ENCODE measurements at places on chromosomes 7 and 10.

DNA sequence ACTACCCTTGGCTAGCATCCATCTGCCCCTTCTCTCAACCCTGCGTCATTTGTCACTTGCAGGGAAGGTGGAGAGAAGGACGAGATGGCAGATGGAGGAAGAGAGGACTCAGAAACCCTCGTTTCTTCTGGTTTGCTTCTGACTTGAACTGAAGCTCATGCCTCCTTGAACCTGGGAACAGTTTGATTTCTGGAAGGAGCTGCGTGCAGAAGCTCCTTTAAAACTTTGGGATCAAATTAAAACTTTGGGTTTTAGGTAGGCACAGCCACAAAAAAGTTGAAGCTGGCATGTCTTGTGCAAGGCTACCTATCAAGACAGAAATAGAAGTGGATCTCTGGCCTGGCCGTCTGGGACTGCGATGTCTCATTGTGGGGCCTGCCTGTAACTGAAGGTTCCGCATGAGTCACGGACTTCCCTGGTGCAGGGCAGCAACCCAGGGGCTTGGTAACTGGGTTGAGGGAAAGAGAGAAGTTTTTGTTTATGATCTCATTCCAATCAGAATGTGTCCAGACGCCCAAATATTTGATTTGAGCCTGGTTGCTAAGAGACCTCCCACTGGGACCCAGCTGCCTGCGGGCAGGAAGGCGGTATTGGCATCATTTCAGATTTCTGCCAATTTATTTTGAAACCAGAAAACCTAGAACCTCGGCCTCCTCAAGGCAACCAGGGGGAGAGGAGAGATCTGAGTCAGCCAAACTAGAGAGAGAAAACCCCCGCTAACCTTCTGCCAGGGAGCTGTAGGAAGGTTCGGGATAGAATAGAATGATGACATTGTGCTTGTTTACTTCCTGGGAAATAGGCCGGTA, 15.8 kb upstream of the CAMK1D start:
- H3K4me3 ChIP-seq: no peak overlapping the region
- no peaks in the 10 kb centered on the region for H3K4me1 ChIP-seq
- no peaks in the 10 kb centered on the region for H3K36me3 ChIP-seq
- H3K27ac ChIP-seq: no peak overlapping the region
- peaks cover 25% of the 10 kb centered on the region for H3K27me3 ChIP-seq

GRCh38 chr7:140222814-140223213, 46.0 kb upstream of the KDM7A start:
- peaks cover 57% of the 10 kb centered on the region for H3K4me1 ChIP-seq
- H3K27me3 ChIP-seq: peaks cover 2% of the 10 kb centered on the region
- peak overlapping the region; percentile 94 for H3K27ac ChIP-seq
- DNase-seq: no peak
- H3K36me3 ChIP-seq: peaks cover 3% of the 10 kb centered on the region

GRCh38 chr10:15068802-15069201, 19.8 kb downstream of the ACBD7 start:
- no peak overlapping the region for H3K4me3 ChIP-seq
- peaks cover 5% of the 10 kb centered on the region for H3K4me1 ChIP-seq
- no peak overlapping the region for H3K27ac ChIP-seq
- DNase-seq: no peak
- peaks cover 6% of the 10 kb centered on the region for H3K27me3 ChIP-seq
- peaks cover 4% of the 10 kb centered on the region for H3K36me3 ChIP-seq

- peaks cover 4% of the 10 kb centered on the region for H3K36me3 ChIP-seq
- H3K27ac ChIP-seq: no peak overlapping the region
- H3K4me1 ChIP-seq: peaks cover 12% of the 10 kb centered on the region
- peaks cover 7% of the 10 kb centered on the region for H3K27me3 ChIP-seq
- DNase-seq: peak; percentile 76
These were observed 435 bp upstream of the PWWP2B start for GRCh38 chr10:132396494-132397035.

DNA sequence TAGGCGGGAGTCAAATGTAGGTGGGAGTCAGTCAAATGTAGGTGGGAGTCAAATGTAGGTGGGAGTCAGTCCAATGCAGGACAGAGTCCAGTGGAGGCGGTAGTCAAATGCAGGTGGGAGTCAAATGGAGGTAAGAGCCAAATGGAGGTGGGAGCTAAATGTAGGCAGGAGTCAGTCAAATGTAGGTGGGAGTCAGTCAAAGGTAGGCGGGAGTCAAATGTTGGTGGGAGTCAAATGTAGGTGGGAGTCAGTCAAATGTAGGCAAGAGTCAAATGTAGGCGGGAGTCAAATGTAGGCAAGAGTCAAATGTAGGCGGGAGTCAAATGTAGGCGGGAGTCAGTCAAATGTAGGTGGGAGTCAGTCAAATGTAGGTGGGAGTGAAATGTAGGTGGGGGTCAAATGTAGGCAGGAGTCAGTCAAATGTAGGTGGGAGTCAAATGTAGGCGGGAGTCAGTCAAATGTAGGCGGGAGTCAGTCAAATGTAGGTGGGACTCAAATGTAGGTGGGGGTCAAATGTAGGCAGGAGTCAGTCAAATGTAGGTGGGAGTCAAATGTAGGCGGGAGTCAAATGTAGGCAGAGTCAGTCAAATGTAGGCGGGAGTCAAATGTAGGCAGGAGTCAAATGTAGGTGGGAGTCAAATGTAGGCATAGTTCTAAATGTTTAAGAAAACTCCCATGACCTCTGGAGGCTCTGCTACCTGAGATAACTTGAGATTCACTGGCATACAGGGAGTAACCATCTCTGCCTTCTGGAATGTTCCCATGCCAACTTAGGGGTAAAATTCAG, 30.2 kb upstream of the ZFAND2A start:
- no peak overlapping the region for H3K4me3 ChIP-seq
- H3K36me3 ChIP-seq: peaks cover 9% of the 10 kb centered on the region
- H3K27me3 ChIP-seq: peaks cover 58% of the 10 kb centered on the region
- DNase-seq: no peak

DNA sequence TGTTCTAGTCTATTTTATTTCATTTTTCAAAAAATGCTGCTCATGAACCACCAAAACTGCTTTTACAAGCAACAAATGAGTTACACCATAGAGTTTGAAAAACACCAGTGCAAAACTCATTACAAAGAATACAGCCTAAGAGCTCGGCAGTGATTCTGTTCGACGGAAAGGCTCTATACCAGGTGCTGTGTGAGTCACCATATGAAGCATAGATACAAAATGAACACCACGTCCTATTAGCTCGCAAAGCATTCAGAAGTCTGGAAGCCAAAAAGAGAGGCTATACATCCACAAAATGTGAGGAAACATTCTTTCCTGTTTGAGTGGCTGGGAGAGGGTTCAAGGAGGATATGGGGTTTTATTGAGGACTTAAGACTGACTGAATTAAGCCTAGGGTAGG, 136.1 kb downstream of the ATE1 start:
- H3K4me3 ChIP-seq: no peak overlapping the region
- no peaks in the 10 kb centered on the region for H3K4me1 ChIP-seq
- no peaks in the 10 kb centered on the region for H3K27me3 ChIP-seq
- no peak overlapping the region for H3K27ac ChIP-seq

DNA sequence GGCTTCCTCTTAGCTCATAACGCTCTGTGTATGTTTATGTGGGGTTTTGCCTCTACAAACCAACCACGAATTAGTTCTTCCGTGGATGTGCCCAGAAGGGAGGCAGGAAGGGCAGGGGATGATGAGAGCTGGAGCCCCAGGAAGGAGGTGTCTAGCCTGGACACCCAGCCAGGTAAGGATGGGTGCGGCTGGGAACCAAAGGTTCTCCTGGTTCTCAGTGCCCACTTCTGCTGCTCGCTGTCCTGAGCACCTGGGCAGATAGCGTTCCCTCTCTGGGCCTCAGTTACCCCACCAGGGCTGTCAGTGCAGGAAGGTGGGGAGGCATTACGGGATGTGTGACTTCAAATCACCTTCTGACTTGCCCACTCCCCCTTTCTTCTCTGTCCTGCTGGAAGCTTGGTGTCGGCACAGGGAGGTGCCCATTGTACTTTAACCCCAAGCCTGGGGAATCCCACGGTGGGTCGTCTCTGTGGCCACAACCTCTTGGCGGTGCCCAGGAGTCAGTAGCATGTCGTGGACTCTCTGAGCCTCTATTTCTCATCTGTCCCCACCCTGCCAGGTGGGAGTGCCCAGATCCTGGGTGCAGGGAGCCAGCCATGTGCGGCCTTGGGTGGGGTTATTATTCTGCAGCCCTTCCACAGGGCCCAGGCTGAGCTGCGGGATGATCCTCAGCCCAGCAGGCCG, 18.7 kb upstream of the PCBD1 start:
- H3K27me3 ChIP-seq: peaks cover 8% of the 10 kb centered on the region
- peak; percentile 16 for DNase-seq
- no peaks in the 10 kb centered on the region for H3K4me1 ChIP-seq
- no peak overlapping the region for H3K27ac ChIP-seq
- no peak overlapping the region for H3K4me3 ChIP-seq

DNA sequence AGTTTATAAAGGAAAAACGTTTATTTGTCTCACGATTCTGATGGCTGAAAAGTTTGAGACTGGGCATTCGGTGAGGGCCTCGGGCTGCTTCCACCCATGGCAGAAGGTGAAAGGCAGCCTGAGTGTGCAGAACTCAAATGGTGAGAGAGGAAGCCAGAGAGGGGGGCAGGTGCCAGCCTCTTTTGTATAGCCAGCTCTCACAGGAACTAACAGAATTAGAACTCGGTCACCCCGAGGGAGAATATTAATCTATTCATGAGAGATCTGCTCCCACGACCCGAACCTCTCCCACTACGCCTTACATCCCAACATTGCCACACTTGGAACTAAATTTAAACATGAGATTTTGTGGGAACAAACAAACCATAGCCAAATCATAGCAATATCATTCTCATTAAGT, 112.6 kb downstream of the ZPBP start:
- DNase-seq: peak; percentile 42
- H3K4me3 ChIP-seq: no peak overlapping the region
- no peaks in the 10 kb centered on the region for H3K4me1 ChIP-seq
- H3K36me3 ChIP-seq: no peaks in the 10 kb centered on the region
- H3K27me3 ChIP-seq: no peaks in the 10 kb centered on the region

DNA sequence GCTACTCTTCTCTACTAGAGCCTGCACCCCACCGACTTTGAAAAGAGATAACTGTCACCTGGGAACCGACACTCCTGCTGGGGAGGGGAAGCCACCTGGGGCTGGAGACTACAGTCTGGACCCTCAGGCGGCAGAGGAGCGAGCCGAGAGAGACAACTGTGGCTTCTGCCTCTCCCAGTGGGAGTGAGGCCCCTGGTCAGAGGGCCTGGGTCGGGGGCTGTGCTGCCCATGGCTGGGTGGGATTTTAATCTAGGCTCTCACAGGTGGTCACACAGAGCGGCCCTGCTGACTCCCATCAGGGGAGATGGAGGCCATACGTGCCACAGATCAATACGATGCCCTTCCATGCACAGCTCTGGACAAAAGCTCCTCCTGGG, 372.1 kb downstream of the DNAJB6 start:
- peak; percentile 12 for DNase-seq
- H3K4me3 ChIP-seq: no peak overlapping the region
- H3K36me3 ChIP-seq: no peaks in the 10 kb centered on the region
- H3K27ac ChIP-seq: no peak overlapping the region
- no peaks in the 10 kb centered on the region for H3K4me1 ChIP-seq

DNA sequence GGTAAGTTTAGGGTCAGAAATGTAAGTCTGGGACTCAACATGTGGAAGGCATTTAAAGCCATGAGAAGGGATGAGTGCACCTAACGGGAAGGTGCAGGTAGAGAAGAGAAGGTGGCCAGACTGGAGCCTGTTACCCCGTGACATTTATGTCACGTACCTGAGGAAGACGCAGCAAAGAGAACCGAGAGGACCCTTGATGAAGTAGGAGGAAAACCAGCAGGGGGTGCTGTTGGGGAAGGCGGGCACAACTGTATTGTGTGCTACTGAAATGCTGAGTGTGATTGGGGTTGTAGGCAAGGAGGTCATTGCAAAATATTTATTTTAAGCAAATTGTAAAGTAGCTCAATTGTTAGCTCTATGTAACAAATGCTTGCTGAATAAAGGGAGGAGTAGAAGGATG, 338.2 kb upstream of the PRKCQ start:
- DNase-seq: peak; percentile 82
- H3K36me3 ChIP-seq: no peaks in the 10 kb centered on the region
- H3K27ac ChIP-seq: no peak overlapping the region
- H3K27me3 ChIP-seq: peaks cover 11% of the 10 kb centered on the region
- peaks cover 13% of the 10 kb centered on the region for H3K4me1 ChIP-seq
- H3K4me3 ChIP-seq: no peak overlapping the region

GRCh38 chr10:114856544-114857287, 35.1 kb downstream of the FHIP2A start:
- peak overlapping the region; percentile 81 for H3K27ac ChIP-seq
- DNase-seq: no peak
- no peaks in the 10 kb centered on the region for H3K27me3 ChIP-seq
- no peak overlapping the region for H3K4me3 ChIP-seq
- H3K36me3 ChIP-seq: peaks cover 47% of the 10 kb centered on the region

DNA sequence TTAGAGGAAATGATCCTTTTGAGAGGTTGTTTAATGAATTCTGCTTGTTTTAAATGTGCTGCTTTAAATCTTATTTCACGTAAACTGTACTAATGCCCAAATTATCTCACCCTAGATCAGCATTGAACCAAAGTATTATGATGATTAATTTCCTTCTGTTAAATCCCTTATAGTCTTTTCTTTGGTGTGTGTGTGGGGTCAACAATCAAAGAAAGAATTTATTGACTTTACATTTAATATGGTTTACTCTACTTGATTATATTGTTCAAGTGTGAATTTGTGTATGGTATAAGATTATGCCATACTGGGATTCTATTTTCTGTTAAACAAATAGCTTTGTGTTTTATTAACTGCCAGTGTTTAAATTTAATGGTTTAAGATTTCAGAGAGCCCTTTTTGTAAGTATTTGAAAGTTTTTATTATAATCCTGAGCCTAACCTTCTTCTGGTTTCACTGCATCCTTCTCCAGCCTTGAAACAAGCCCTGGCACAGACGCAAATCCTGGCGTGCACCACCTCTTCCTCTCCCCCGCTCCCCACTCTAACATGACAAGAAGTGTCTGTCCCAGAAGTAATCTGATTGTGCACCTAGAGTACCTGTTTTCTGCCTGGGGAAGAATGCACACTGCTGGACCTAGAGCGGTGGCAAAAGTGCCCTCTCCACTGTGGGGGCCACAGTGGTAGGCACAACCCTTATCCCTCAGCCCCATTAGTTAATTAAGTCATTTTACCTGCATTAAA, 70.6 kb downstream of the KAT6B start:
- no peak overlapping the region for H3K27ac ChIP-seq
- no peaks in the 10 kb centered on the region for H3K27me3 ChIP-seq
- peaks cover 10% of the 10 kb centered on the region for H3K36me3 ChIP-seq
- no peak overlapping the region for H3K4me3 ChIP-seq

DNA sequence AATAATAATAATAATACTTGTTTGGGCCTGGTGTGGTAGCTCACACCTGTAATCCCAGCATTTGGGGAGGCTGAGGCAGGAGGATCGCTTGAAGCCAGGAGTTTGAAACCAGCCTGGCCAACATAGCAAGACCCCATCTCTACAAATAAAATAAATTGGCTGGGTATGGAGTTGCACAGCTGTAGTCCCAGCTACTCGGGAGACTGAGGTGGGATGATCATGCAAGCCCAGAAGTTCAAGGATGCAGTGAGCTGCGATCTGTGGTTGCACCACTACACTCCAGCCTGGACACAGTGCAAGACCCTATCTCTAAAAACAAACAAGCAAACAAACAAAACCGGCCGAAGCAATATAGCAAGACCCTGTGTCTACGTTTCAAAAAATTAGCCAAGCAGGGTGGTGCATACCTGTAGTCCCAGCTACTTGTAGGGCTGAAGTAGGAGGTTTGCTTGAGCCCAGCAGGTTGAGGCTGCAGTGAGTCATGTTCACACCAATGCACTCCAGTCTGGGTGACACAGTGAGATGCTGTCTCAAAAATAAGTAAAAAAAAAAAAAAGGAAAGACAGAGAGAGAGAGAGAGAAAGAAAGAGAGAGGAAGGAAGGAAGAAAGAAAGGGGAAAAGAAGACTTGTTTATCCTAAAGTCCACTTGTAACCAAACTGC, 85.6 kb upstream of the KDM7A start:
- H3K36me3 ChIP-seq: peaks cover 5% of the 10 kb centered on the region
- H3K27me3 ChIP-seq: peaks cover 8% of the 10 kb centered on the region
- DNase-seq: no peak
- H3K4me1 ChIP-seq: peaks cover 58% of the 10 kb centered on the region
- H3K4me3 ChIP-seq: peak overlapping the region; percentile 30
